GM23248 (cell line): ENCODE measurements at places on chromosomes 4 and X. TPM values are rescaled to one million over a fixed set of nuclear protein-coding genes. Genes with fewer than 3 reads are reported as not detected.

- H3K36me3 ChIP-seq: no peaks in the 10 kb centered on the region
- no peaks in the 10 kb centered on the region for H3K4me1 ChIP-seq
- H3K27me3 ChIP-seq: no peaks in the 10 kb centered on the region
- no peak overlapping the region for H3K4me3 ChIP-seq
- H3K27ac ChIP-seq: no peak overlapping the region
These were observed 262.5 kb upstream of the TEX13A start for GRCh38 chrX:105483011-105483410.

- H3K27me3 ChIP-seq: no peaks in the 10 kb centered on the region
- no peak overlapping the region for H3K4me3 ChIP-seq
- H3K36me3 ChIP-seq: no peaks in the 10 kb centered on the region
- no peak overlapping the region for H3K27ac ChIP-seq
- H3K4me1 ChIP-seq: peaks cover 10% of the 10 kb centered on the region; the same call in 1 of the 2 replicates
These were observed 43.5 kb upstream of the CITED1 start for GRCh38 chrX:72349190-72349589.

DNA sequence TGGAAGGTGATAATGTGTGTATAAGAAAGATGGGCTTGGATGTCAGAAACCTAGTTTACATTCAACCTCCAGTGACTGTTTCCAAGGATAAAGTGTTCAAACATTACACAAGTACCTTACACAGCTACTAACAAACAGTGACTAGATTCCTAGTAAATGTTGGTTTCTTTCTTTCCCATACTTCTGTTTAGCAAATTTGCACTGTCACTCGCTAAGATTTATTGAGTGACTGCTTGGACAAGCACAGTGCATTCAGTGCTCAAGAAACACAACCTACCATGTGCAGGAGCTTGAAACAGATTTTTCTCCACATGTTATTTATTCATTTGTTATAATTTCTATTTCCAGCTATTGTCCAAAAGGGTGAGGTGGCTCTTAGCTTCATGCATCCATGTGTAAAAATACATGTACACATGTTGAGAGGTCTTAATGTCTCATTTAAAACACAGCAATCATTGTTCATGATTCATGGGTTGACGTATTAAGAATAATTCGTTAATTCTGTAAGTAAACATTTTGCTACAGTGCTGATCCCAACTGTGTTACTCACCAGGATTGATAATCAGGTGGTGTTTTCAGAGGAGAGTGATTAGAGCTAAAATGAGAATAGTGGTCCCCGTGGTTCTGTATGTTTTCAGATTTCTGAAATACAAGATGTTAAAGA is 153.0 kb downstream of the DCLK2 start:
- H3K36me3 ChIP-seq: no peaks in the 10 kb centered on the region
- H3K4me1 ChIP-seq: peaks cover 33% of the 10 kb centered on the region
- H3K27ac ChIP-seq: no peak overlapping the region
- H3K4me3 ChIP-seq: no peak overlapping the region
- no peak for DNase-seq
- H3K27me3 ChIP-seq: no peaks in the 10 kb centered on the region

- H3K27me3 ChIP-seq: no peaks in the 10 kb centered on the region
- DNase-seq: peak; percentile 91
- no peaks in the 10 kb centered on the region for H3K36me3 ChIP-seq
- peak overlapping the region; percentile 48 for H3K4me3 ChIP-seq
- H3K27ac ChIP-seq: peak overlapping the region; percentile 82
These were observed 589.7 kb downstream of the SPRY1 start for GRCh38 chr4:123986268-123986798.

DNA sequence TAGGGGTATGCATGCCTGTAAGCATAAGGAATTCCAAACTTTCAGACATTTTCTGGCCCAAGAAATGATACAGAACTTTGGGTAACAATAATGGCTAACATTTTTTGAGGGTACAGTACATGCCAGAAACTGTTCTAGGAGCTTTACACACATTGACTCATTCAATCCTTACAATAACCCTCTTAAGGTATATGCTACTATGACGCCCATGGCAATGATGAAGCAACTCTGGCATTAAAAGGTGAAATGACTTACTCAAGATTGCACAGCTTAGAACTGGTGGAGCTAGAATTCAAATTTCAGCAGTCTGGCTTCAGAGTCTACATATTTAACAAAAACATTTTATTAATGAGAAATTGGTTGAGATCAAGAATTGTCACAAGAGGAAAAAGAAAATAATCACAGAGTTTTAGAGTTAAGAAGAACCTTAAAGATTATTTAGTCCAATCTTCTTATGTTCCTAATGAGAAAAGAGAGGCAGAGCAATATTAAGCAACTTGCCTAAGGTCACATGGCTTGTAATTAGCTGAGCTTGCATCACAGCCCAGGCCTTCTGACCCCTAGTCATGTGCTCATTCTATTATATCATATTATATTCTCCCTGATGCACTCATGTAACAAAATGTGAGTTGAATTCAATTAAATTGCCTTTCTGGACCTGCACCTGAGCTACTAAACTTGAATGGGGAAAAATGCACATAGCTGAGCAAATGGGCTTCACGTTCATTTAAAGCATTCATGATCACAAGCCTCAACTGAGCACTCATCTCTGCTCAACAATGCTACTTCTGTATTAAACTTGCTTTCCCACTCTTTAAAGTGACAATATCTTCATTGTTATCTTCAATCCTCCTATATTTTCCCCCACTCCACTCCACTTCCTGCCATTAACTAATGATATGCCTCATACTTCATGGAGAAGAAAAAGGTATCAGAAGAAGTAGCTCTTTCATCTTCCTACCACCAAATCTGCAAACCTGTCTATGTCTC is 73.2 kb downstream of the ENOX2 start:
- DNase-seq: no peak
- no peak overlapping the region for H3K27ac ChIP-seq
- no peaks in the 10 kb centered on the region for H3K36me3 ChIP-seq
- H3K4me1 ChIP-seq: no peaks in the 10 kb centered on the region
- H3K4me3 ChIP-seq: no peak overlapping the region

- H3K36me3 ChIP-seq: no peaks in the 10 kb centered on the region
- no peak for DNase-seq
- no peaks in the 10 kb centered on the region for H3K4me1 ChIP-seq
- H3K4me3 ChIP-seq: no peak overlapping the region
- no peaks in the 10 kb centered on the region for H3K27me3 ChIP-seq
These were observed 16.7 kb downstream of the NR3C2 start for GRCh38 chr4:148425327-148426110.

GRCh38 chr4:8143392-8144140 is 15.0 kb downstream of the ABLIM2 start:
- H3K4me1 ChIP-seq: no peaks in the 10 kb centered on the region
- no peak overlapping the region for H3K4me3 ChIP-seq
- peaks cover 62% of the 10 kb centered on the region for H3K27me3 ChIP-seq
- no peaks in the 10 kb centered on the region for H3K36me3 ChIP-seq
- DNase-seq: no peak
- no peak overlapping the region for H3K27ac ChIP-seq

DNA sequence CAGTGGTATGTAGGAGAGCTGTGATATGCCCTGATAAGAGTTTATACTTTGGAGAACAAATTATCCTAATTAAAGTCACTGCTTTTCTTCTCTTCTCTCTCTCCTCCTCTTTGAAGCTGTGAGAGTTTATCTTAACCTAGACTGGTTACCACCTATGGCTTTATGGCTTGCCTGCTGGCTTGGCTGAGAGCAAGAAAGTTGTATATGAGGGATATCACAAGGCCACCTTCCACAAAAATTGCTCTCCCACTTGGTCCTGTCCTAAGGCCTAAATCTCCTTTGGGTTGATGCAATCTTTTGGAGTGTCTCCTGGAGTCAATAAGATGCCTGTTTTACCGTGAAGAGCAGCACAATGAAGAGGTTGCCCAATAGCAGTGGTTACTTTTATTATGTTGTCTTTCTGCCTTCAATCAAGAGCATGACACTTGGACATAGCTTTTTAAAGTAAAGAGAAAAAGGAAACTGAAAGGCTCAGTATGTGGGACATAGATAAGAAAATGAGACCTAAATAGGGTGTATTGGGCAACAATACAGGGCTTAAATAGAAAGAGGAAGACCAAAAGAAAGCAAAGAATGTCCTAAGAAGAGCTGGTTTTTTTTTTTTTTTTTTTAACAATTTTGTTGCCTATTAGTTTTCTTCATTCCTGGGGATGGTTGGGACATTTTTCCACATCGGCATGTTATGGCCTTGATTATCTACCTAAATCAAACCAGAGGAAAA is 9.2 kb downstream of the GUCY1A1 start:
- H3K27ac ChIP-seq: no peak overlapping the region
- H3K27me3 ChIP-seq: peaks cover 2% of the 10 kb centered on the region; the same call in 1 of the 2 replicates
- no peaks in the 10 kb centered on the region for H3K4me1 ChIP-seq
- no peak for DNase-seq
- no peak overlapping the region for H3K4me3 ChIP-seq

GRCh38 chrX:24245202-24245601 is 68.7 kb downstream of the SUPT20HL2 start:
- H3K36me3 ChIP-seq: no peaks in the 10 kb centered on the region
- no peaks in the 10 kb centered on the region for H3K27me3 ChIP-seq
- no peak overlapping the region for H3K4me3 ChIP-seq
- H3K4me1 ChIP-seq: peaks cover 34% of the 10 kb centered on the region

- H3K36me3 ChIP-seq: no peaks in the 10 kb centered on the region
- peaks cover 4% of the 10 kb centered on the region; the same call in 1 of the 2 replicates for H3K4me1 ChIP-seq
- no peaks in the 10 kb centered on the region for H3K27me3 ChIP-seq
- H3K27ac ChIP-seq: no peak overlapping the region
- DNase-seq: no peak
- H3K4me3 ChIP-seq: no peak overlapping the region
These were observed 100.2 kb downstream of the AFF2 start for GRCh38 chrX:148600581-148600980.

- peak; percentile 61 for DNase-seq
- no peak overlapping the region for H3K4me3 ChIP-seq
- no peaks in the 10 kb centered on the region for H3K4me1 ChIP-seq
These were observed 47.0 kb upstream of the MID1IP1 start for GRCh38 chrX:38754102-38754790.

GRCh38 chrX:119692191-119693039 is 553 bp downstream of the SEPTIN6 start:
- peaks cover 26% of the 10 kb centered on the region for H3K4me1 ChIP-seq
- H3K4me3 ChIP-seq: peak overlapping the region; percentile 80
- no peaks in the 10 kb centered on the region for H3K36me3 ChIP-seq
- peak; percentile 66 for DNase-seq
- H3K27me3 ChIP-seq: no peaks in the 10 kb centered on the region

DNA sequence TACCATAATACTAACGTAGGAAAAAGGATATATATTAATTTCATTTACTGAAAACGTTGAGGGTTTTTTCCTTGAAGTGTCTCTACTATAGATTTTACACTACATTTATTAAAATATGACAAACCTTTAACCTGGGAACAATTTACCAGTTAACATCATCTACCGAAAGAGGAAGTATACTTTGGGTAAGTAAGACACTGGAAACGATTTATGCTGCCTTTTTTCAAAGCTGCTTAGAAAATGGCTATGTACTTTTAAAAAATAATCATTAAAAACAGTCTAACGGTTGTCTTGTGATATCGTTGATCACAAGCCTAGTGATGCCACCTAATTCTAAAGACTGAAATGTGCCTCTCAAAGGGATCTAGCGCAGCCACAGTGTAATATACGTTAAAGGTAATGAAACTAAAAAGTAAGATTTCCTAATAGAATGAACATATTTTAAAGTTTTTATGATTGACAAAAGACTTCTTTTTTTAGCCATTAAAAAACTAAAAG is 50.4 kb downstream of the STX18 start:
- H3K4me3 ChIP-seq: peak overlapping the region; percentile 73; the same call in 1 of the 2 replicates
- peaks cover 34% of the 10 kb centered on the region for H3K4me1 ChIP-seq
- H3K27ac ChIP-seq: peak overlapping the region; percentile 79
- H3K27me3 ChIP-seq: no peaks in the 10 kb centered on the region
- H3K36me3 ChIP-seq: no peaks in the 10 kb centered on the region

- no peak overlapping the region for H3K27ac ChIP-seq
- no peak for DNase-seq
- no peaks in the 10 kb centered on the region for H3K4me1 ChIP-seq
- H3K36me3 ChIP-seq: no peaks in the 10 kb centered on the region
- H3K4me3 ChIP-seq: no peak overlapping the region
These were observed 60.6 kb downstream of the ELOVL6 start for GRCh38 chr4:110137829-110138228.

GRCh38 chr4:184940500-184940899 is 77.8 kb upstream of the HELT start:
- no peak overlapping the region for H3K27ac ChIP-seq
- no peak for DNase-seq
- H3K27me3 ChIP-seq: no peaks in the 10 kb centered on the region; the same call in 1 of the 2 replicates
- no peaks in the 10 kb centered on the region for H3K4me1 ChIP-seq
- H3K4me3 ChIP-seq: no peak overlapping the region

DNA sequence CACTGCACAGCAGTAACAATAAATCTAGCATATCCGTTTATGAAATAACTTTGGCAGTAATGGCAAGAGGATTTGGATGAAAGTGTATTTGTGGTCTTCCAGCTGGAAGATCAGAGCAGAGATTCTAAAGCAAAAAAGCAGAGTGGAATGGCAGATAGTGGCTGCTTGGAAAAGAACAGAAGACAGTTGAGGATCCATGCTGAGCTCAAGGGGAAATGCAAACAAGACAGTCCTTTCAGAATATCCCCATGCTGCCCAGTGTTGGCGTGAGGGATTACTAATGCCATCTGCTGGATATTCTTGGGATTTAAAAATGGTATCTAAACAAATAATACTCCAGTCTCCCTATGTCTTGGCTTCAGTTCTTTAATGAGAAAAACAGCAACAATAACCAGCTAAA is 629.1 kb upstream of the ATOH1 start:
- no peaks in the 10 kb centered on the region for H3K27me3 ChIP-seq
- no peaks in the 10 kb centered on the region for H3K4me1 ChIP-seq
- peak; percentile 53 for DNase-seq
- no peak overlapping the region for H3K4me3 ChIP-seq
- no peaks in the 10 kb centered on the region for H3K36me3 ChIP-seq

Gene ATOH1
- not detected in 2 replicates for total RNA-seq

Gene TBX22
- not detected in 2 replicates for total RNA-seq

Gene FIP1L1
- 55.2 and 62.5 TPM in 2 replicates for total RNA-seq

Gene HERC5
- 0.32 TPM in 1 of 2 replicates, not detected in the other for total RNA-seq

Gene GUCY2F
- not detected in 2 replicates for total RNA-seq

Gene SORCS2
- total RNA-seq: 1.4 and 4.3 TPM in 2 replicates

Gene LNX1
- 9.4 and 10.9 TPM in 2 replicates for total RNA-seq

Gene FAM9C
- total RNA-seq: not detected in 2 replicates

Gene CASK
- 16.7 and 29.2 TPM in 2 replicates for total RNA-seq

Gene LRCH2
- total RNA-seq: 2.3 and 2.4 TPM in 2 replicates

Gene ATXN3L
- total RNA-seq: not detected in 2 replicates

Gene TBC1D9
- 14.4 and 18.3 TPM in 2 replicates for total RNA-seq
